Activated CD4-positive, alpha-beta T cell treated with anti-CD3 and anti-CD28 coated beads for 4 hours (primary cell): ENCODE measurements at places on chromosomes 2 and 18.

DNA sequence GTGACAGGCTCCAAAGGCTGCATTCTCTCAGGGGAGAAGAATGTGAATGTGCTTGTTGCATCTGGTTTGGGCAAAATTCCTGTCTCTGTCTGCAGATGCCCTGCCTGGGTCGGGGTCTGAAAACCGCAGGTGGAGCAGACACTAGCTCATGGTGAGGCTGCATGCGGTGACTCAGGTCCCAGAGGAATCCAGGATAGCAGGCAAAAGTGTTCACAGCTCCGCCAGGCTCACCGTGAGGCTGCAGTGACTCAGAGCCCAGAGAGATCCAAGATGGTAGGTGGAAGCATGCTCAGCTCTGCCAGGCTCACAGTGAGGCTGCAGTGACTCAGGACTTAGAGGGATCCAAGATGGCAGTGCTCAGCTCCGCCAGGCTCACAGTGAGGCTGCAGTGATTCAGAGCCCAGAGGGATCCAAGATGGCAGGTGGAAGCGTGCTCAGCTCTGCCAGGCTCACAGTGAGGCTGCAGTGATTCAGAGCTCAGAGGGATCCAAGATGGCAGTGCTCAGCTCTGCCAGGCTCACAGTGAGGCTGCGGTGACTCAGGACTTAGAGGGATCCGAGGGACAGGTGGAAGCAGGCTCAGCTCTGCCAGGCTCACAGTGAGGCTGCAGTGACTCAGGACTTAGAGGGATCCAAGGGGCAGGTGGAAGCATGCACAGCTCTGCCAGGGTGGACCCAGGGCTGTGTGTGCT is 200.5 kb downstream of the ACKR3 start:
- no peak for DNase-seq

GRCh38 chr2:67667054-67667908 is 270.1 kb downstream of the ETAA1 start:
- no peak for DNase-seq

DNA sequence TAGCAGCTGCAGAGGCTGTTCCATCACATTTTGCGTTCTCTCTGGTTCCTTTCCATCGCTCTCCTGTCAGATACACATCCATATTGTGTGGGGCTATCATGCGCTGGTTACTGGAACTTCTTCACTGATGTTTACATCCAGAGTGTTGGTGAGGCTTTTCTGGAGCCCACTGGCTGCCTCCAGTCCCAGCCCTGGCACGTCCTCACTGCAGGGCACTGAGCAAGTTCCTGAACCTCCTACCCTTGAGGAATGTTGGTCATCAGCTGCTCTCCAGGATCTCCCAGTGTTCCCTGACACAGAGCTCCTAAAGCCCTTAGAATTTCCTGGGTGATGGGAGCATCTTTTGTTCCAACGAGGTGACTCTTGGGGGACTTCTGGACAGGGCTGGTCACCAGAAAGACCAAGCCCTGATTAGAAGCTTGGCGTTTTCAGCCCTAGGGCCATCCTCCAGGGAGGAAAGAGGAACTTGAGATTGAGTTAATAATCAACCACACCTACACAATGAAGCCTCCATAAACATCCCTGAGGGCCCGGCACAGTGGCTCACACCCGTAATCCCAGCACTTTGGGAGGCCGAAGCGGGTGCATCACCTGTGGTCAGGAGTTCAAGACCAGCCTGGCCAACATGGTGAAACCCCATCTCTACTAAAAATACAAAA is 81.3 kb downstream of the TFCP2L1 start:
- DNase-seq, result no peak

DNA sequence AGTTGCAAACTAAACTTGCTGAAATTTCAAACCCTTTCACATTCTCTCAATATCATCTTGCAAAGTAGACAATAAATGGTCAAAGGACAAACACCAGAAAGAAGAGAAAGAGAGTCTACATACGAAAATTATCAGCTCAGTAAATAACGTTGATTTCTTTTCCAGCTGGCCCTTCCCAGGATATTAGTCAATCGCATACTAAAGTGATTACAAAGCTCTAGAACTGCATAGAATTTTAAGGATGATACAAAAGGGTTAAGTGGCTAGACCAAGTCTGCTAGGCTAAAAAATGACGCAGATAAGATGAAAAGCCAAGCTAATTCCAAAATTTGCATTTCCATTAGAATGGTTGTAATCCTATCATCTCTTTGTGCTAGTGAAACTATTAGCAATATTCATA is 405.7 kb downstream of the FBXO15 start:
- DNase-seq, result no peak

GRCh38 chr2:160751021-160751420 is 257.4 kb upstream of the RBMS1 start:
- DNase-seq, result no peak

DNA sequence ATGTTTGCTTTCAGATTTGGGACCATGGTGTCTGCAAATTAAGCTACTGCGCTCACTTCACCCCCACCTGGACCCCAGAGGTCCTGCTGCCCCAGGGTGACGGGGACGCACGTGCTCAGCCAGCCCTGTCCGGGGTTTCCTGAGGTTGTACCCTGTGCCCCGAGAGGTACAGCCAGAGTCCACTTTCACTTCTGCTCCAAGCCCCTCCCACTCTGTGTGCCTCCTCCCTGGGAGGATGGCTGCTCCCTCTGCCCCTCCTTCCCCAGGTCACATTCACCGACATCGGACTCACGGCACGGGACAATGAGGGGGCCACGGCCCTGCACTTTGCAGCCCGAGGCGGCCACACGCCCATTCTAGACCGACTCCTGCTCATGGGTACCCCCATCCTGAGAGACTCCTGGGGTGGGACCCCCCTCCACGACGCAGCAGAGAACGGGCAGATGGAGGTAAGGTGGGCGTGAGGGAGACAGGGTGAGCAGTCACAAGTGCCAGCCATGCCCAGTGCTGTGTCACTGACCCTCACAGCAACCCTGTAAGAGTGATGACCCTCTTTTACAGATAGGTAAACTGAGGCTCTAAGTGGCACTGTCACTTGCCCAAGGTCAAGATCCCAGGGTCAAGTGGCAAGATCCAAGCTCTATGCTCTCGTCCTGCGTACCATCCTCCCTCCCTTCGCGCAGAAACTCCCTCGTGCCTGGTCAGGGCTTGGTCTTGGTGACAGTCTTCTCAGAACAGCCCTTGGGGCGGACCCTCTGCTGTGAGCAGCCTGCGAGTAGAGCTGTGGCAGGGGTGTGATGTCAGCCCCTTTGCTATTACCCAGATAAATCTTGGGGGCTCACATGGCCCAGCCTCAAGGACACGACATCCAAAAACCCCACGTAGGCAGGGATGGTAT is 7.6 kb downstream of the ESPNL start:
- no peak for DNase-seq

- no peak for DNase-seq
Measured at GRCh38 chr2:241595600-241596140, 37.1 kb downstream of the BOK start.

GRCh38 chr2:54634564-54635511 is 88.6 kb upstream of the EML6 start:
- no peak for DNase-seq

DNA sequence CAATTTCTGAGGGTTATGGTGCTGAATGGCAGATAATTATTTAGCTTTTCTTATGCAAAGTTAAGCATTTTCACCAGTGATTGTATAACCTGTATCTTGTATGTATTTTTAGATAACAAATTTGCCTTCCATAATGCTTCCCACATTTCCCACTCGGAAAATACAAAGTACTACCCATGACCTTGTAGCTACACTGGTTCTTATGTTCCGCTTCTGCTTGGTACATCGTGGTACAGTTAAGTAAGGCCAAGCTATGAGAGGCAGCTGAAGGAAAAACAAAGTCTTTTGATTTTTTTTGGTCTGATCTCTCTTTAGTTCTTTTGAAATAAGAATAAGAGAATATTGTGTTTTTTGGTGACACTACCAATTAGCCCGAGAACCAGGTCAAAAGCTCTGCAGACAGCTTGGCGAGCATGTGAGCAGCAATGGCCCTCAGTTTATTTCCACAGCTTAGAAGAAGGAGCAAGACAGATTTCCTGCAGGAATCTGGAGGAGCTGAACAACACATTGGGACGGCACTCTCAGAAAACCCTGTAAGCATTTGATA is 26.8 kb downstream of the SH3YL1 start:
- DNase-seq, result no peak

- DNase-seq, result no peak
Measured at GRCh38 chr2:114935031-114935430, 492.6 kb downstream of the DPP10 start.

GRCh38 chr2:11910971-11911370 is 164.5 kb downstream of the LPIN1 start:
- no peak for DNase-seq

GRCh38 chr2:238159071-238159539 is 335 bp downstream of the ERFE start:
- DNase-seq, result peak; percentile 16

DNA sequence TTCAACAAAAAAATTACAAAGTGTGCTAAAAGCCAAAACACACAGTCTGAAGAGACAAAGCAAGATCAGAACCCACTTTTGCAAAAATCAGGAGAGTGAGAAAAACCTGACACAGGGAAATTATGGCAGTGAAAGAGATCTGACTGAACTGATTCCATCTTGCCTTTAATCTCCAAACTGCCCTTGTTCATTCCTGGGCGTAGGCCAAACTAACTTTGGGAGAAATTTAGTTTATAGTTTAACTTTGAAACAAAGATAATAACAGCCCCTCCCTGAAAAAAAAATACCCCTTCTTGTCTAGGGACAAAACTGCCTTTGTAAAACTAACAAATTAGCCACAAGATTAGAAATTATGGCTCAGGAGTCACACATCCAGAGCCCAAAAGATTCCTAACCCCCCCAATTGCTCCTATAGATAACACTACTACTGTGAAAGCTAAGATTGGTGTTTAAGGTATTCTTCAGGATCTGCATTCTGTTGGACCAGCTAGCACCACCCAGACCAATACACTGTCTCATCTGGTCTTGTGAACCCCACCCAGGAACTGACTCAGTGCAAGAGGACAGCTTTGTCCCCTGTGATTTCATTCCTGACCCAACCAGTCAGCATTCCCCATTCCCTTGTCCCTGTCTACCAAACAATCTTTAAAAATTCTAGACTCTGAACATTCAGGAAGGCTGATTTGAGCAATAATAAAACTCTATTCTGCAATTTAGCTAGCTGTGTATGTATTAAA is 226.1 kb upstream of the SH3BP4 start:
- no peak for DNase-seq

- DNase-seq, result no peak
Measured at GRCh38 chr18:5424903-5425664, 118.7 kb downstream of the EPB41L3 start.

DNA sequence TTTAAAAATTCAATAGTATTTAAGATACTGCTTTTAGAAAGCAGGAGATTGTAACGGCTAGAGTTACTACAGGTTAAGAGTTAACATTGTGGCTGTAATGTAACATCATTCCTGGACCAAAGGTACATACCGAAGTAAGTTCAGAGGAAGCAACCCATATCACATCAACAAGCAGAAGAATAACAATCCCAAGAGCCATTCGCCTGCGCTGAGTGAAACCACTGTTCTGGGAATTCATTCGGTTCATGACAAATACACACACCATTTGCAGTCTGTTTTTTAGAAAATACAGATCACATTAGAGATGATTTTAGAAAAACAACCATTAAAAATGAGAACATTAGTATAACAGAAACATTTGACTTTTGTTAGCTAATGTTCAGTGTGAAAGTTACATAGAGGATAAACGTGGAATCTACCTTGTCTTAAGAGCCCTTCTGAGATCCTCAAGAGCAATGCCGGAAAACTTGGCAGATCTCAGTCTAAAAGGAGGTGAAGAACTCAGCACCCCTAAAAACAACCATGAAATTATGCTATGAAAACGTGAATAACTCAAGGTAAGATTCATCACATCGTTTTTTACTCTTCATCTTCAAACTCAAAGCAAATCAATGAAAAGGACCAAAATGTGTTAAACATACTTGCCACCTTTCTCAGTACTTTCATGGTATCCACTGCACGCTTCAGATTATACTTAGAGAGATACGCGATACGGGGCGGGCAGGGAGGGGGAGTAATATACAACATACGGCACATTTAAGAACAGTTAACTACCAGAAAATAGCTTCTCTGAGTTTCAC is 1.2 kb downstream of the SLC35F5 start:
- peak; percentile 4 for DNase-seq

GRCh38 chr2:44937688-44938240 is 3.7 kb upstream of the SIX3 start:
- no peak for DNase-seq

- DNase-seq, result no peak
Measured at GRCh38 chr2:126986631-126987187, 88.0 kb downstream of the TEX51 start.

GRCh38 chr2:222751238-222751637 is 79.8 kb downstream of the MOGAT1 start:
- no peak for DNase-seq

- no peak for DNase-seq
Measured at GRCh38 chr2:20533993-20534622, 87.2 kb downstream of the RHOB start.

- no peak for DNase-seq
Measured at GRCh38 chr2:103152556-103152955, 390.7 kb downstream of the TMEM182 start.

- DNase-seq, result no peak
Measured at GRCh38 chr2:161915121-161915520, 158.9 kb downstream of the DPP4 start.

DNA sequence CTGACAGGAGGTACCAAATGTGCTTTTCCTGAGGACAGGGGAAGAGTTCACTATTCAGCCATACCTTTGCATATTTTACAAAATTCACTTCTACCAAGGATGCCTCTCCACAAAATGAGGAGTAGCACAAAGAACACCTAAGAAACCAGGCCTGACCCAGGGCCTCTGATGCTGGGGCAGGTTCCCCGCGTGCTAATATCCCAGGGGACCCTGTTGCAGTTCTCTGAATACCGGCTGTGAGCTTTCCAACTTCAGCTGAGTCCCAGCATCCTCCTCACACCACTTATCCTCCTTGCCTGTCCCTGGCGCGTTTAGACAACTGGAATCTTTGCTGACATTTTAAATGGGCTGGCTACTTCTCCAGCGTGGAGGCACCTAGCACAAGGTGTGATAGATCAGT is 142.3 kb downstream of the BCL2 start:
- DNase-seq, result no peak

DNA sequence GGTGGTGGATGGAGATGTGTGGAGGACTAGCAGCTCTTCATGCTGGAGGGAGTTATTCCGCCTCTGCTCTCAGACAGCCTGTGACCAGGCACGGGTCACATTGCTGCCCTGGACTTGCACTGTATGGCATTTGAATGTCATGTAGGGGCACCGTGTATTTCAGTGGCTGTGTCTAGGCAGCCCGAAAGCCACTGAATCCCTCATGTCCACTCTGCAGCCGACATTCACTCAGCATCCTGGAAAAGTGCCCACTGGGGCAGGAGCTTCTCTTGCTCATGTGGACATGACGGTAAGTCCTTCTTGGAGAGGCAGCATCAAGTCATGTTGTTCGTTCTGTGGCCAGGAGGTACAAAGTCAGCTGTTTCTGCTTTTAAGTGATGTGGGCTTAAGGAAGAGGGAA is 127.9 kb downstream of the SH3RF3 start:
- no peak for DNase-seq

GRCh38 chr2:192286093-192286701 is 91.5 kb upstream of the TMEFF2 start:
- DNase-seq, result no peak

- no peak for DNase-seq
Measured at GRCh38 chr2:102229141-102229769, 42.4 kb downstream of the IL1RL2 start.
